ENCODE measurements at places on chromosomes 1 and 21. TPM values are rescaled to one million over a fixed set of nuclear protein-coding genes. Genes with fewer than 3 reads are reported as not detected.

- no peak overlapping the region for H3K4me3 ChIP-seq
- no peak overlapping the region for H3K27ac ChIP-seq
- H3K27me3 ChIP-seq = no peaks in the 10 kb centered on the region
These were observed 10.4 kb upstream of the GJA9 start for GRCh38 chr1:38891753-38892152.

DNA sequence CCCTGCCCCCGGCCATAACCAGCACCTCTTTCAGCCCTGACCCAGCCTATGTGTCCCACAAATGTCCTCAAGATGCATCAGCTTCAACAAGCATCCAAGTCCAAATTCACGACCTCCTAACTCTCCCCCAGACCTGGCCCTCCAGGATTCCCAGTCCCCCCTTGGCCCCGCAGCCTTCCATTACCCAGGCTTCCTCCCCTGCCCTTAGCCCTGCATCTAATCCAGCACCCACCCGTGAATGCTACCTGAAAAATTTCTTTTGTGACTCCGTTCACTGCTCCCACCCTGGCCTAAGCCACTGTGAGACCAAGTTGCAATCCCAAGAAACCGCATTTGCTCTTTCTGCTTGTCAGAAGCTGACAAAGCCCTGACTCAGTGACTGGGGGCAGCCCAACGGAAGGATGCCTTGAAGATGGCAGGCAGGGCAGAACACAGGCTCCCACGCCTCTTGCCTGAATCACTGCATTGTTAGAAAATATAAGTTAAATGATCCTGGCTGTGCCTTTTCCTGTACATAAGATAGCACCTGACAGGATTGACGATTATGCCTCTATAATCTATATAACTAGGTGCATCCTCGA, 939 bp upstream of the MFAP2 start:
- no peaks in the 10 kb centered on the region for H3K36me3 ChIP-seq
- peaks cover 7% of the 10 kb centered on the region for H3K4me1 ChIP-seq
- no peak overlapping the region for H3K4me3 ChIP-seq

- H3K4me1 ChIP-seq = no peaks in the 10 kb centered on the region
- H3K36me3 ChIP-seq = no peaks in the 10 kb centered on the region
- no peak overlapping the region for H3K27ac ChIP-seq
- H3K27me3 ChIP-seq = no peaks in the 10 kb centered on the region
These were observed 239.0 kb downstream of the USH2A start for GRCh38 chr1:216184126-216184680.

DNA sequence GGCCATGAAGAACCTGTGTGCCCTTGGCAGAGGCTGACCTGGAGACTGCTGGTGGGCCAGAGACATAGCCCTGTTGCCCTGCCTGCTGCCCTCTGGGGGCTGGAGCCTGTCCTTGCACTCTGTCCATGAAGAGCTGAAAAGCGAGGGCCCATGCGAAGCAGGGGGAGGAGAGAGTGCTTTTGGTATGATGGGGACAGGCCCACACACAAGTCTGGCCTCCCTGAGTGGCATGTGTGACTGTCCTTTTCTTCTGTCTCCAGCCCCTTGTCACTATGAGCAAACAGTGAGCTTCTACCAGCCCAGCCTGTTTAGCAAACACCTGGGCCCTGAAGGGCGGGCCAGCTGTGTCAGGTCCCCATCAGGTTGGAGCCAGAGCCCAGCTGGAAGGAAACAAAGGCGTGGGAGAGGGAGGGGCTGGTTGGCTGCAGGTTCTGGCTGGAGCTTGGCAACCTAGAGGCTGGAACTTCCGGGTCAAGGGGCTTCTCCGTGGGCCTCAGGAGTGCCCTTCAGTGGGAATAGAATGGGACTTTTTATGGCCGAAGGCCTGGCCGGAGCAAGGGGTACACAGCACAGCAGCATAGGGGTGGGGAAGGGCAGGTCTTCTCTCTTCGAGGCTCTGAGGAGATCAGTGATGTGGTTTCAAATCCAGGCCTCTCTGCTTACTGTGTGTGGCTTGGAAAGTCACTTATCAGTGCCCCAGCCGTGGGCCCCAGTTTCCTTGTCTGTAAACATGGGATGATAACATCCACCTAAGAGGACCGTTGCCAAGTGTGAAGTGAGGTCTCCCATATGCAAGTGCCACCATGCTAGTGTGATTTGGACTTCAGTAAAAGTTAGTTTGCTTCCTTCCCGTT, 14.3 kb downstream of the QSOX1 start:
- DNase-seq = no peak
- H3K27me3 ChIP-seq = no peaks in the 10 kb centered on the region
- no peak overlapping the region for H3K4me3 ChIP-seq
- no peak overlapping the region for H3K27ac ChIP-seq

AMPD1 gene
- polyA plus RNA-seq = 0.18 TPM

DUSP10 gene
- polyA plus RNA-seq = 5.5 TPM

SLC45A1 gene
- polyA plus RNA-seq = 4.7 TPM
